ENCODE measurements at places on chromosomes 1 and 21.

GRCh38 chr1:29365906-29366670 lies 129.8 kb downstream of the PTPRU start:
- DNase-seq = no peak

GRCh38 chr1:176857632-176858031 lies 306.9 kb downstream of the ASTN1 start:
- DNase-seq = no peak

GRCh38 chr1:176566004-176566975 lies 103.3 kb downstream of the PAPPA2 start:
- DNase-seq = no peak

- DNase-seq = no peak
Observed at GRCh38 chr1:212702672-212703071, 3.0 kb upstream of the BATF3 start.

GRCh38 chr1:246117066-246117791 lies 389.9 kb downstream of the SMYD3 start:
- no peak for DNase-seq

DNA sequence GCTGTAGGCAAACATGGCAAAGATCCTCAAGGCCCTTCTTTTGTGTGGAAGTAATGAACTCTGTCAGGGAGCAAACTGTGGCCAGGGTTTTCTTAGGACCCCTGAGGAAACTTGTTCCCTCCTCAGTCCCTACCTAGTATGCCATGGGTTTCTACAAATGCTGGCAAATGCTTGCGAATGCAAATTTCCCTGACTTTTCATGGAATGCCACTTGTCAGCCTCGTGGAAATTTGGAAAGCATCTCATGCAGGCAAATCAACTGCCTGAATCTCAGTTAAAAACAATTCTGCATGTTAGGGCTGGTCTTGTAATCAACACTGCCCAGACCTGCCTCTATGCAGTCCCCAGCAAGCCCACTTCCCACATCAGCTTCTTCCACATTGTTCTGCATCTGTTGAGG lies 334.9 kb upstream of the AJAP1 start:
- DNase-seq = no peak

DNA sequence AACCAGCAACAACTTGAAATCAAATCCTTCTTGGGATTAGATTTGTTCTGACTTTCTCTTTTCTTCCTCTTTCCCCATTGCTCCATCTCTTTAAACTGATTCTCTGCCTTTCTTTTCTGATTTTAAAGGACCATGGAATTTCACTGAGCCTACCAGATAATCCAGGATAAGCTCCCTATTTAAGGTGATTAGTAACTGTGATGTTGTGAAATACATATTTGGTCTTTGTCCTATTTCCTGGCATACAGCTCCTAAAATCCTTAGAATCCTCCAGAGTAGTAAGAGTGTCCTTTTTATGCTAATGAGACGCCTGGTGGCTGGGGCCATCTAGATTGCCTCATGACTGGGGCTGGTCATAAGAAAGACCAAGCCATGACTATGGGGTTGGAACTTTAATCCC lies 236.9 kb downstream of the USP25 start:
- no peak for DNase-seq

- peak; percentile 21 for DNase-seq
Observed at GRCh38 chr1:111769517-111770146, 13.9 kb downstream of the DDX20 start.

GRCh38 chr1:95195046-95195445 lies 39.0 kb upstream of the RWDD3 start:
- DNase-seq = no peak

- no peak for DNase-seq
Observed at GRCh38 chr1:62362061-62362917, 43.1 kb upstream of the KANK4 start.

DNA sequence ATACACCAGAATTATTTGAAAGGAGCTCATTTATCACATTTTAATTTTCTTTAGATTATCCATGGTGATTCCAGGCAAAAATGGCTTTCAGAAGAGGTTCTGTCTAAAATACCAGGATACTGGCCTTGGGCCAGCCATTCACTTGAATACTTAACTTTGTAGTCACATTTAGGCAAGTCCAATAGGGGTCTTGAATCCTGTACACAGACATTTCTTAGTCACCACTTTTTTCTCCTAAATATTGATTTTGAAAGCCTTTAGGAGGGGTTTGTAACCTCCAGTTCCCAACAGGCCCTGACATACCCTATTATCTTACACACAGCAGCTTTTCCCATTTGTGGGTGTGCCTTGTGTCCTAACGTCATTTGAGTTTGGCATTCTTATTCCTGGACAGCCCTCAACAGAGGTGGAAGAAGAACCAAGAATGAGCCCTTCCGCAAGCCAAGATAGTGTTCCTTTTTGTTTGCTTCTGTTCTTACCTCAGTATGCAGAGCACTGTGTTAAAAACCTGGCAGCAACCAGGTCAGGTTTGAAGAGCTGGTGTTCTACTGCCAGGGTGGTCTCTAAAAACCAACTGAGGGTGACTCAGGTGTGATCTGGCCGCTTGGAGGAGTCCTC lies 19.5 kb downstream of the MAP3K7CL start:
- no peak for DNase-seq

- no peak for DNase-seq
Observed at GRCh38 chr1:116104667-116105066, 6.5 kb upstream of the MAB21L3 start.

GRCh38 chr1:87084244-87084836 lies 169.9 kb downstream of the HS2ST1 start:
- DNase-seq = no peak

DNA sequence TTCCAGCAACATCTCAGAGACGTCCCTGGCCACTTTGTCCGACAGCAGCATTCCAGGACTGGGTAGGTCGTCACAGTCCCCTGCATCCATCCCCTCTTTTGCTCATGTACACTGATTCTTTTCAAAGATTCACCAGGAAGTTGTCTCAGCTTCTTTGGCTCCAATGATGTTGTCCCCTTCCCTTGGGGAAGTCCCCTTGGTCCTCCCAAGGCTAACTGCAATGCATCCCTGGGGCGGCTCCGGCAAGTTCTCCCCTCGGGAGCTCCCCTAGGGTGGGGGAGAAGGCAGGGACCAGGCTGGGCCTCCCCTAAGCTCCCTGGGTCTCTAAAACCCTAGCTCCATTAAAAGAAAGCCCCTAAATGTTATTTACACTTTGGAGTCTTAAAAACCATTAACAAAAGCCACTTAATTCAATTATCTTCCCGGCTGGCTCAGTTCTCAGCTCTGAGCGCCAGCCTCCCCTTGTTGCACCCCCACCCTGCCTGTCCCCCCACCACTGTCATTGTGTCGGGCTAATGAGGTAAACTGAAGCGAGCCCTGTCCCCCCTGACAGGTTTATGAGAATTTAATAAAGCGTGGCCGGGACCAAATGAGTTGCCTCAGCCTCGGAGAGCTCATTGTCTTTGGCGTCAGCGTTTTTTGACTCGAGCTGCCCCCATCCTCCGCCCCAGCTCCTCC lies 25.3 kb downstream of the KNCN start:
- DNase-seq = no peak

- DNase-seq = no peak
Observed at GRCh38 chr1:175209493-175209921, 16.9 kb upstream of the KIAA0040 start.

DNA sequence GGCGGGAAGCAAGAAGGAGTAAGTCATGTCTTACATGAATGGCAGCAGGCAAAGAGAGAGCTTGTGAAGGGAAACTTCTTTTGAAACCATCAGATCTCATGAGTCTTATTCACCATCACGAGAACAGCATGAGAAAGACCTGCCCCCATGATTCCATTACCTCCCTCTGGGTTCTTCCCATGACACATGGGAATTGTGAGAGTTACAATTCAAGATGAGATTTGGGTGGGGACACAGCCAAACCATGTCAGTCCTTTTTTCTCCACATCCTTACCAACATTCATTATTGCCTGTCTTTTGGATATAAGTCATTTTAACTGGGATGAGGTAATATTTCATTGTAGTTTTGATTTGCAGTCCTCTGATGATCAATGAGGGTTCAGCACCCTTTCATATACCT lies 81.0 kb downstream of the DIRAS3 start:
- no peak for DNase-seq

GRCh38 chr1:85368073-85368770 lies 91.8 kb upstream of the BCL10 start:
- no peak for DNase-seq

- DNase-seq = no peak
Observed at GRCh38 chr1:78333502-78333901, 157.3 kb upstream of the PTGFR start.

DNA sequence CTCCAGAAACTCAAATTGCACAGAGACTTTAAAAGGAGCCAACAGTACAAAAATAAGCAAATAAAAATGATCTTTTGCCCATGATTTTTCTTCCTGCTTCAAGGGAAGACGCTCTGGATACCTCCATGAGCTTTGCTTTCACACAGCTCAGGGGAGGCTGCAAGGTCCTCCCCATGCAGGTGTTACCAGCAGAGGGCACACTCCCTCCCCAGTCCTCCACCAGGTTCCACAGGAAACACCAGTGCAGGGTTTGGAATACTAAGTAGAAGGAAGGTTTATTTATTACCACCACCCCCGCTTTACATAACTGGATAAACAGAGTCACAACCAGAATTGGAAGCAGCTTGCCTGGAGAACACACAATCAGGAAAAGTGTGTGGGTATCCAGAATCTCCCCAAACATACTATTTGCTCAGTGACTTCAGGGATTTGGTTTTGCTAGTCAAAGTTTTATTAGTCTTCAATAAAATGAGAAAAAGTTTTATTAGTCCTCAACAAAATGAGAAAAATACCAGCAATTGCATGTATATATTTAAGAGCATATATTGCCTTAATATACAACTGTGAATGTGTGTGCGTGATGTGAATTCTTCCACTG lies 37.3 kb downstream of the HSD3B1 start:
- DNase-seq = no peak

DNA sequence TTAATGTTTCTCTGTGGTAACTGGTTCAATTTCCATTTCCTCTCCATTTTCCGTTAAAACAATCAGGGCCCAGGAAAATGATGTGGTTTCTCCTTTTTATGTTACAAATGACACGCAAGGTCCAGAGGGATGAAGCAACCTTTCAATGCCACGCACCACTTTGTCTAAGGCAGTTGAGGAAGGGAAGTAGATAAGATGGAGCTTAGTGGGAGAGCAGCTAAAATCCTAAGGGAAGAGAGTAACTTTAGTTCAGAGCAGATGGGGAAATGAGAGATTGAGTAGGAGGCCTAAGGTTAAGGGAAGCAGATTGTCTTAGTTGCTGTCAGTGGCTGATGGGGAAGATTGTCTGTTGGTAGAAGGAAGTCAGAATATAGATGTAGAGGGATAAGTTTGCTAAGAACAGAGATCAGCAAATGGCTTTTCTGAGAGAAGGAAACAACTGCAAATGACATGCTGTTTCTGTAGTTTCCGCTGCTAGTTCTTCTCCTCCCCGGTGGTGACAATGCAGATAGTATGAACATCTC lies 660 bp downstream of the CD1C start:
- DNase-seq = no peak

DNA sequence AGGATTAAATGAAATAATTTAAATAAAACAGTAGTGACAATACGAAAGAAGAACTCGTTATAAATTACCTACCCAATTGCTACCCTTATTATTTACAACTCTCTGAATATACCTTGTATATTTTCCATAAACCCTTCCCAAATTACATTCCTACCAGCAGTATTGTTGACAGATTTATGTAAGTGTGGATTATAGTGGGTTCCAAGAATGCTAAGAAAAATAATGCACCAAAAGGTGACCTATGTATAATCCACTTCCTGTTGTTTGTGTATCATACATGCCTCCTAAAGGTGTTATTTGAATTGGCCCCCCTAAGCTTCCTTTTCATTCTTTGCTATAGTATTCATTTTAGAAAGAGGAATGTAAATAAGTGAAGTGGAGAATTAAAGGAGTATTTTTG lies 33.2 kb upstream of the CXADR start:
- no peak for DNase-seq

Data from stimulated activated CD8-positive, alpha-beta memory T cell treated with anti-CD3 and anti-CD28 coated beads, Interleukin-4, amount 100 ng/mL, for 1 hour (primary cell).